Stimulated activated CD8-positive, alpha-beta memory T cell treated with anti-CD3 and anti-CD28 coated beads, Interleukin-4, amount 100 ng/mL, for 48 hours (primary cell): ENCODE measurements at places on chromosomes 11 and 22.

- DNase-seq: no peak
Measured at GRCh38 chr11:46694072-46694471, 6.3 kb downstream of the ARHGAP1 start.

GRCh38 chr11:83523676-83524075, 237.5 kb upstream of the CCDC90B start:
- DNase-seq: no peak

DNA sequence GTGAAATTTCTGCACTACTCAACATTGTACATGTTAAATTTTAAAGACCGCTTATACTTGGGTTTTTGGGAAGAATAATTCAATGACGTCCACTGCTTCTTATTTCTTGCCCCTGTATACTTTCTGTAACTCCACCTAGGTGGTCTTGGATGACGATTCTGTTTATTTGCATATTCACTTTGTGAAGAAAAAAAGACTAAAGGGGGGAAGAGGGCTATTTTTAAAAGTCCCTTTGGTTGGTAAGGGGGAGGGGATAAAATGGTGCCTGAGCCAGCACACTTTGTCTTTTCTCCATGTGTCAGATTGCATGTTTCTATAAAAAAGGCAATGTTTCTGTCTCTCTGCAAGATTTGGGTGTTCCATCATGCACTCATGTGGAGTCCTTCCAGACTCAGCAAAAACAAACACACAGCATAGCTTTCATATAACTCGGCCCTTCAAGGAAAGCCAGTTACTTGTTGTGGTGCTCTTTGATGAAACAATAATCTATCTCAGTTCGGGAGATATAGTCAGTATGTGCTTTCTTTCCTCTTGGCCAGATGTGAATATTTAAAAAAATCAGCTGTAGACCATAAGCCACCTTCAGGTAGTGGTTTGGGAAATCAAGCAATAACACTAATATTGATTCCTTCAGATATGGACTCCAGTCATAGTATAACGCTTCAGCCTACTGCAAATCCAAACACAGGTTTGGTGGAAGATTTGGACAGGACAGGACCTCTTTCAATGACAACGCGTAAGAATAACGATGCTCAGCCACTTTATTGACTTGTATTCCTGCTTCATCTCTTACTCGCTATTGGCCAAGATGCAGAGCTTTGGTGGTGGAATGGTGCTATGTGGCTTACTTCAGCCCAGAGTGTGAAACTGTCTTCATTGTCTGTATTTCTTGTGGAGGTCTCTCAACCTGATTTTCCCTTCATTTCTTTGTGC, 68.8 kb downstream of the CD44 start:
- no peak for DNase-seq

- DNase-seq: no peak
Measured at GRCh38 chr11:116733043-116733755, 39.6 kb downstream of the BUD13 start.

- DNase-seq: no peak
Measured at GRCh38 chr11:7672276-7672959, 882 bp downstream of the CYB5R2 start.

GRCh38 chr11:108498046-108498815, at the start of gene POGLUT3:
POGLUT3 (minus strand) TSS chr11:108498384; CDS start chr11:108498366, 18 bp downstream.
- DNase-seq: peak; percentile 58

DNA sequence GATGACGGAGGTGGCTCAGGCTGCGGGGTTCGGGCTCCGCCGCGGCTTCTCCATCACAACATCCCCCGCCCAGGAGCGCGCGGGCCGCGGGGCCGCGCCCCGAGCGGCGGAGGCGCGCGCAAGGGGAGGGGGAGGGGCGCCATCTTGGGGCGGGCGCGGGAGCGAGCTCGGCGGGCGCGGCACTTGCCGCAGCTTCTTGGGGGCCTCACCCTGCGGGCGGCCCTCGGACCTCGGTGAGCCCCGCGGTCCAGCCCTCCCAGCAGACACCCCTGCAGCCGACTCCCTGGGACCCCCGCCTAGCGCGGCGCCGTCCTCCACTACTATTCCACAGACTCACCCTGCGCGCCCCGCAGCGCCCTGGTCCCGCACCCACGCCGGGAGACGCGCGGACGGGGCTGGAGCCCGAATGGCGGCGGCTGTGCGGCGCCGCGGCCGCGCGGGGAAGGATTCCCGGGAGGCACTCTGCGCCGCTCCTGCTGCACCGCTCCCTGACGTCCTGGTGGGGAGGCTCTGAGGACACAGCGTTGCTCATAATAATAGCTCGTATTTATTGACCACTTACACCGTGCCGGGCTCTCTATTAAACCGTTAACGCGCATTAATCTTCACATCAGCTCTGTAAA, at the start of gene APBB1:
APBB1 (minus strand) TSS at position 86 of the 623 bp plus-strand sequence. CDS start 7,747 bp downstream, outside the sequence.
- DNase-seq: peak; percentile 77

GRCh38 chr11:555780-556661, 4.5 kb downstream of the LMNTD2 start:
- DNase-seq: no peak
